CD4-positive, alpha-beta T cell treated with Interleukin-12 subunit alpha and Interleukin-12 subunit beta, for 1 hour (primary cell): ENCODE measurements at places on chromosomes 2 and 18.
A peak's percentile ranks its signal among the peaks of the same experiment; 100 is the strongest.

DNA sequence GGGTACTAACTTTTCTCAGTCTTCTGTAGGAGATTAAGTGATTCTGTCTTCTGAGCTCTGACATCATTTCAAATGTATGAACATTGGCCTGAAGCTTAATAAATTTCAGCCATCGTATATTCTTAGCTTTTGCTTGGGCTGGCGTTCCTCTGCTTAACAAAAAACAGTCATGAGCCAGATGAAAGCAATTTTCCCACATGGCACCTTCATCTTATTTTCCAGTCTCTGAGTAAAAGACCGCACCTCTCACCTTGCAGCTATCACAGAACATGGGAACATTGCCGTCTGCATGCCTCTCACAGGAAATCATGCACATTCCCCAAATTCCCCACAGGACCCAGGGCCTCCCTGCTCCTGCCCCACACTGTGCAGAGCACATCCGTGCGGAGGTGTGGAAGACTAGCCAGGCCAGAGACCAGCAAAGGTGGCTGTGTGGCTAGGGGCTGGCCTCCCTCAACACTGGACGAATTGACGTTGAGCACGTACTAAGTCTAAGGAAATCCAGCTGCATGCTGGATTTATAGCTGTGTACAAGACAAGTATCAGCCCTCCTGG, 531.8 kb upstream of the ID2 start:
- DNase-seq: no peak

- no peak for DNase-seq
Measured at GRCh38 chr2:72132981-72133720, 14.5 kb downstream of the CYP26B1 start.

DNA sequence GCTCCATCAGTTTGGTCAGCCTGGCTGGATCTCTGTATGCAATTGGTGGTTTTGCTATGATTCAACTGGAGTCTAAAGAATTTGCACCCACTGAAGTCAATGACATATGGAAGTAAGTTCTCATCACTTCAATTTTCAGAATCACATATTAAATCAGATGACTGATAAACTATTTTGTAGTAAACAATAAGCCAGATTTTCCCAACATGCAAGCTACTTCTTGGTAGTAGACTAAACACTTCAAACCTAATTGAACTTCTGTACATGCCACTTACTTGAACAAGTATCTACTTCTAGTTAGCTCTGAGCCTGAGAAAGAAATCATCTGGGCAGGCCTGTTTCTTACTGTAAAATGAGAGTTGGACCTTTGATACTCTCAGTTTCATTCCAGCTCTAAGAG, 11.4 kb downstream of the KLHL41 start:
- no peak for DNase-seq

DNA sequence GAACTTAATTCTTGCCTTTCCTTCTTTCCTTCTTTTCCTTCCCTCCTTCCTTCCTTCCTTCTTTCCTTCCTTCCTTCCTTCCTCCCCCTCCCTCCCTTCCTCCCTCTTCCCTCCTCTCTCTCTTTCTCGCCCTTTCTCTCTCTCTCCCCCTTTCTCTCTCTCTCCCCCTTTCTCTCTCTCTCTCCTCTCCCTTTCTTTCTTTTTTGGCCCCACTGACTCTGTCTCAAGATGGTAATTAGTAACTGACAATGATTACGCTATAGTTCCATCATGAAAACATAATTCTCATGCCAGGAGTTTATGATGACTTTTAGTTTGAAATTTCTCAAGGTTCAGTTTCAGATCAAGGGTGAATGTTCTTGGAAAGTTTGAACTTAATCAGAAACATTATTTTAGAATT, 14.8 kb upstream of the CTLA4 start:
- DNase-seq: no peak

DNA sequence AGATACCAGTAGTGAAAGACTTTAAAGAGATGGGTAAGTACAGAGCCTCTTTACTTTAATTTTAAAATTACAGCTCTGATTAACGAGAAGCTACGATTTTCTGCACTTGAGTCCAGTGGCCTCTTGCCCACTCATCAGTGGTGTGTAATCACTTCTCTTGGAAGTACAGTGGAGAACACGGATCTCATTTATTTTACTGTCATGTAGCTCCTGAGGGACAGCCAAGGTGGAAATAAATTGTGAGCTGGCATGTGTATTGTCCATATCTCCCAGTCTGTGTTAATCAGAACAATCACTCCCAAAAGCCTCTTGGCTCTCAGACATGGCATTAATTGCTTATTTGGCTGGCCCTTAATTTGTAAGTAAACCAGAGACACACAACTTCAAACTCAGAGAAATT, 69.4 kb downstream of the LOXHD1 start:
- no peak for DNase-seq

DNA sequence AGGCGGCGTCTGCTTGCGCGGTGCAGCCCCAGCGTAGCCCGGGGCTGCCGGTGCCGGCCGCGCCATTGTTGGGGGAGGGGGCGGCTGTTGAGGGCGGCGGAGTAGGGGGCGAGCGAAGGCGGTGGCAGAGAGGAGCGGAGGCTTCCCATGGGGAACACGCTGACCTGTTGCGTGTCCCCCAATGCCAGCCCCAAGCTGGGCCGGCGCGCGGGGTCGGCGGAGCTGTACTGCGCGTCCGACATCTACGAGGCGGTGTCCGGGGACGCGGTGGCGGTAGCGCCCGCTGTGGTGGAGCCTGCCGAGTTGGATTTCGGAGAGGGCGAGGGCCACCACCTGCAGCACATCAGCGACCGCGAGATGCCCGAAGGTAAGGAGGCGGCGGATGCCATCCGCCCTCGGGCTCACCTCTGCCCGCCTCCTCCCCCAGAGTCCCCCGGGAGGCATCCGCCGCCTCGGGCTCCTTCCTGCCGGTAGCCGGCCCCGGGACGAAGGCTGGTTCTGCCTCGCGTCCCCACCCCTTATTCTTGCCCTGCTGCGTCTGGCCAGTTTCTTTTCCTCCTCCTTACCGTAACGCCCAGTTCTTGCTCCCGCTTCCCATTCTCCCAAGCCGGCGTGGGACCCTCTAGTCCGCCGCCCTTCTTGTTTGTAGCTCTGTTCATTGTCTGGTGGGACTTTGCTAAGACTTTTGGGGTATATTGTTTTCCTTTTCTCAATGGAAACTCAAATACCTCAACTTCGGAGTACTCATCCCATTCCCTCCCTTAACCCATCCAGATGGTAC, 500 bp downstream of the CCNYL1 start:
- peak; percentile 52 for DNase-seq

DNA sequence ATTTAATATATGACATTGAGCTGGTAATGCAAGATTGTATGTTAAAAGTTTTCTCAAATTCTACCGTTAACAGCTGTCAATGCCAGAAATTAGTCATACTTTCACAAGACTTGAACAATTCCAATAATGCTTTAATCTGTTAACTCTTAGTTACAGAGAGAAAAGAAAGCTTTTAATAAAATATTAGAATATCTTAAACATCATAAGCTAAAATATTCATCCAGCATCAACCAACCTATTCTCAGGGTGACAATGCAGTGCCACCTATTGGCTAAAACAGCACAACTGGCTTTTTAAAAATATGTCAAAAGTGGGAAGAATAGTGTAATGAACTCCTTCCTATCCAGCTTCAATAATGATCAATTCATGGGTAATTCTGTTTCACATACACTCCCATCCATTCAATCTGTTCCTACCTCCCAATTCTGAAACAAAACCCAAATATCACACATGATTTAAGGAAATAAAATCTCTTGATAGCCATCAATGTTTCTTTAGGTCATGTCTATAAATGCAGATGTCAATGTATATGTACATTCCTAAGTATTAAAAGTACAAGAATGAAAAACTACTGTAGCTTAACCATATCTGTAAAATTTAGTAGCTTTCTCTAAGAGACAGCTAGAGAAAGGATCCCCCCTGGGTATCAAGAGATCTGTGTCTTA, 79.8 kb upstream of the CCDC141 start:
- peak; percentile 28 for DNase-seq

GRCh38 chr2:63444565-63445288, 143.6 kb downstream of the WDPCP start:
- no peak for DNase-seq

DNA sequence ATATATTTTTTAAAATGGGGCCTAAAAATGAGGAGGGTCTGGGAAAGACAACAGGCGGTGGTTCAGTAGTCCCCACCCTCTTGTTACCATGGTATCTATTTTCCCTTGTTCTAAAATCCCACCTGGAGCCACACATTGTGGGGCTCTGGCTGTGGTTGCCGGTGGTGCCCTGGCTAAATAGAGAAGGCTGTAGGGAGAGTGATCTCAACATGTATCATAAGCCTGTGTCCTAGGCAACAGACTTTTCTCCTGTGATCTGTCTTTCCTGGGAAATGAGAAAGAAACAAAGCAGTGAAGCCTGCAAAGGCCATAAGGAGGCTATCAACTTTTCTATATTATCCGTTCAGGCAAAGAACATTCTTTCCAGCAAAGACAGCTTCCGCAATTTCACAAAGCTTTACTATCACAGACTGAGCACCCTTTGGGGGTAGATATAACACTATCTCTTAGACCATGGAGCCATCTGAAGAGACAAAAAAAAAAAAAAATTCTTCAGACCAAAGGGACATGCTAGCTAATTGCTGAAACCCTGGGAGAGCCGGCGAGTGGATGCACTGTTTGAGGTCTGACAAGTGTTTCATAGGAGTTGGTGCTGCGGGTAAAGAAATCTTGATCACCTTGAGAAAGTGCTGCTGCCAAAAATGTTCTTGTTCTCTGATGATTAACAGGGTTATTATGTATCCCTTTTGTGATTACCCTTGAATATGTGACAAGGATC, 879.2 kb upstream of the DDX18 start:
- DNase-seq: no peak

- no peak for DNase-seq
Measured at GRCh38 chr2:18094277-18094676, 215.8 kb downstream of the KCNS3 start.

DNA sequence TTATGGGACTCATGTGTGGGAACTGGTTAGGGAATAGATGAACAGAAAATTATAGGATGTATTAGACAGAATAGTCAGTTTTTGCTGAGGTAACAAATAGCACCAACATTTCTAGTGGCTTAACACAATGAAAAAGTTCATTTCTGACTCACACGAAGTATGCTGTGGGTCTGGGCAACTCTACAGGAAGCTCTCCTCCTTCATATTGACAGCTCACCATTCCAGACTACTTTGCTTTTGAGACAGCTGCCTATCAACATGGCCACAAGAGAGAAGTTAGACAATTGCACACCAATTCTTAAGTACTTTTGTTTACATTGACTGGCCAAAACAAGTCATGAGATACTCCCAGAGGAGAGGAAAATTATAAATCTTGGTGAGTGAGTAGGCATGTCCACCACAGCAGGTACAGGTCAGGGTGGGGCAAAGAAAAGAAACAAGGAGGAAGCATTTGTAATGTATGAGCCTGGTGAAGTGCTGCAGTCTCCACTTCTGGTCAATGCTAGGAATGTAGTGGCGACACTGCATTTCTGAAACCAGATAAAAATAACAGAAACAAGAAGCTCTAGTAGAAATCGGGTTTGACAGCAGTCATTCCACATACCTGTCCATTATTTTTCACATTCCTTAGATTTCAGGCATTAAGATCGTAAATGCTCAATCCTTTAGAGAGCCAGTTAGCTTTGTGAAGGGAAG, 141.6 kb downstream of the ICOS start:
- no peak for DNase-seq

GRCh38 chr18:67092141-67092540, 424.4 kb downstream of the DSEL start:
- no peak for DNase-seq

DNA sequence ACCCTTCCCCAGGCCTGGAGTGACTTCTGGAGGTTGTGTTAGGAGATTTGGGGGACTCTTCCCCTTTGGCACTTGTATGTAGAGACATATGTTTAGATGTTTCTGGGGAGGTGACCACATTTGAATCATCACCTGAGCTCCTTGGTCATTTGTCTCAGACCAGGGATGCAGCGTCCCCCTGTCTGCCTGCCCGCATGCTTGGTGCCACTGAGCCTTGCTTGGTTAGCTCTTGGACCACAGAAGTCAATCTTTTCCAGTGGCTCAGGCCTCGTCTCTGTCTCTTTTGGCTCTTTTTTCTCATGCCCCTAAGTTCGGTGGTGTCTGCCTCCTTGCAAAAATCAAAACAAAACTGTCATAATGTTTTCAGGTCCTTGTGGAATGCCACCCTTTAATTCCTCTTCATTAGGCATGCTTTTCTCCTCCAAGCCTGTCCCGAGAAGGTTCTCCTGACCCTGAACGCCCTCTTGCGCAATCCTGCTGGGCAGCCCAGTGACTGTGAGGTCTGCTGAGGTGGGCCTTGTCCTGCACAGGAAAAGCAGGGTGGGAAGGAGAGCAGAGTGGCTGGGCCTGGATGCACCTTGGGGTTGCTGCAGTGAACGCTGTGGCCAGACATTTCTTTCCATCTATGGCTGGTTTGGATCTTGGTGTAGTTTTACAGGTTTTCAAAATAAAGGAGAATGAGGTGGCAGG, 24.9 kb downstream of the GLI2 start:
- no peak for DNase-seq

DNA sequence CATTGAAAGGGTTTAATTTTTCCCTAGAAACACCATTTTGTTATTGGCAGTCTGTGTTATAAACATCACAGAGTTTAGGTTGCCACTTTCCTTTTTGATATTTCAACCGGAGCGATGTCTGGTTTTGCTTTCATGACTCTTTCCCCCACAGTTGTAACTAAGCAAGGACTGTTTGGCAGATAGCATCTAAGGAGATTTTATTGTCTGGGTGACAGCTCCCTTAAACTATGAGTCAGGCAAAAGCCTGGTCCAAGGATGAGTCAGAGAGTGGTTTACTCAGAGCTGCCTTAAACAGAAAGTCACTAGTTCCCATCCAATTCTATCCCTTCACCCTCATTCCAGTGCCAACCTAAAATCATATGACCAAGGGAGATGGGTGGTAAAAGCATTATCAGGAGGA, 341.6 kb upstream of the VWC2L start:
- no peak for DNase-seq

GRCh38 chr2:240455647-240456446, 20.4 kb downstream of the GPC1 start:
- DNase-seq: no peak

- DNase-seq: no peak
Measured at GRCh38 chr2:136328207-136328795, 210.4 kb upstream of the CXCR4 start.

GRCh38 chr2:240819858-240820606, at the start of gene KIF1A:
KIF1A (minus strand) TSS chr2:240820219; CDS start chr2:240797752, 22,467 bp downstream.
- no peak for DNase-seq

- DNase-seq: peak; percentile 20
Measured at GRCh38 chr2:419687-420317, 131.9 kb upstream of the ALKAL2 start.

DNA sequence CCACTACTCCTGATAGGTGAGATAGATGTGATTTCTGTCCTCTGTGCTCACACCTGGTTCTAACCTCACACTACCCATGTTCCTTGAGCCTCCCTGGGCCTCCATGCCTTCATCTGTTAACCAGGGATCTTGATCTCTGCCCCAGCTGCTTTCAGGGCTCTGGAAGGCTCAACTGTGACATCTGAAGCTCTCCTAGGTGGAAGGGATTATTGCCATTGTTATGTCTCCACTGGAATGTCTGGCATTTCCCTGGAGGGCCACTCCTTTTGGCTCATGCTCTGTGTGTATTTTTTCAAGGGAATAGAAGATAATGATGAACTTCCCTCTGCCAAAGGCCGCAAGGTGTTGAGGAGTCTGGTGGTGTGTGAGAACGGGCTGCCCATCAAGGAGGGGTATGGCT, 41.2 kb downstream of the PCARE start:
- DNase-seq: no peak
